ENCODE measurements at places on chromosomes 2 and 18.
A peak's percentile ranks its signal among the peaks of the same experiment; 100 is the strongest.

GRCh38 chr2:42025151-42025582, 22.7 kb upstream of the PKDCC start:
- no peak for DNase-seq

DNA sequence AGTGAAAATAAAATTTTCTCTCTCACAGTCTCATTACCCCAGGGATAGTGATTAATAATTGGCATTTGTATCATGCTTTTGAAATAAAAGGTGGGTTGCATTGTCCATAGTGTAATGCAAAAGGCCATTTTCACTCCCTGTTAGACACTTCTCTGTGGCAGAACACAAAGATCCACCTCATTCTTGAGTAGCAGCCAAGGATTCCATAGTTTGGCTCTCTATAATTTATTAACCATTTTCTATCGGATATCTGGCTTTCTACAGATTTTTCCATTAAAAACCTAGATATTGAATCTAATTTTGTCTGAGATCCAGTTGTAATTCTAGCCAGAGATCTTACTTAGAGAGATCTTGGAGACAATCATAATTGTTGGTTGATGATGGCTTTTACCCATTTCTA, 39.0 kb downstream of the CDCA7 start:
- DNase-seq, result no peak

DNA sequence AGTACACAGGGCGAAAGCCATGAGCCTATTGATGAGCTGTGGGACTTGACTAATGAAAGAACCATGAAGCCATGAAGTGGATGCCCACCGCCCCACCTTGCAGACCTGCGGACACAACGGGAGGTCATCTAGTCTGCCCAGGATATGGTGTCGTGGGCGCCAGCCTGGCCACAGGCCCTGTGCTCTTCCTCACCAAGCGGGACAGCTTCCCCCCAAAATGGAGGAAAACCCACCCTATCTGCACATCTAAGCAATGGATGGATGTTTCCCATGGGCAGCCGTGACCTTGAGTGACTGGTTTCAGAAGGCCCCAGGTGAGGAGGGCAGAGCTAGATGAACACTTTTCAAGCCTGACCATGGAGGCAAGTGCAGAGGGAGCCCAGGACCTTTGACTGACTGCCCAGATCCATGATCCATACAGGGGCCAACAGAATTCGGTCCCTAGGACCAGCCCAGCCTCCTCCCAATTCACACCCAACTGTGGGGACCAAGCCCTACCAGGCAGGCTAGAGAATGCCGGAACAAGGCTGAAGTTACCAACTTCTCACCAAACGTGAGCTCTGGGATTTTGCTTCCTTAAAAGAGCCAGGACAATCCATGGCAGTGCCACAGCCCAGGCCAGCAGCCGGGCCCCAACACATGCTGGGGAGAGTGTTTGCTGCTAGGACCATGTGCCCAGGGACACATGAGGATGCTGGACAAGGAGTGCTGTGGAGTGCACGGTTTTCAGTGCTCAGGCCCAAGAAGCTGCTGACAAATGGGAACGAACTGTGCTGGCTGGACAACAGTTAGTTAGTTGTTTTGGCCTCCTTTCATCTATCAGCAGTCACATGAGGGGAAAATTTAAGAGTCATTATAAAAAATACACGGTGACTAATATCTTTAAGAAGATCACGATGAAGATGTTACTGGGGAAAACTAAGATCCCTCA, 249.4 kb downstream of the HDAC4 start:
- no peak for DNase-seq

DNA sequence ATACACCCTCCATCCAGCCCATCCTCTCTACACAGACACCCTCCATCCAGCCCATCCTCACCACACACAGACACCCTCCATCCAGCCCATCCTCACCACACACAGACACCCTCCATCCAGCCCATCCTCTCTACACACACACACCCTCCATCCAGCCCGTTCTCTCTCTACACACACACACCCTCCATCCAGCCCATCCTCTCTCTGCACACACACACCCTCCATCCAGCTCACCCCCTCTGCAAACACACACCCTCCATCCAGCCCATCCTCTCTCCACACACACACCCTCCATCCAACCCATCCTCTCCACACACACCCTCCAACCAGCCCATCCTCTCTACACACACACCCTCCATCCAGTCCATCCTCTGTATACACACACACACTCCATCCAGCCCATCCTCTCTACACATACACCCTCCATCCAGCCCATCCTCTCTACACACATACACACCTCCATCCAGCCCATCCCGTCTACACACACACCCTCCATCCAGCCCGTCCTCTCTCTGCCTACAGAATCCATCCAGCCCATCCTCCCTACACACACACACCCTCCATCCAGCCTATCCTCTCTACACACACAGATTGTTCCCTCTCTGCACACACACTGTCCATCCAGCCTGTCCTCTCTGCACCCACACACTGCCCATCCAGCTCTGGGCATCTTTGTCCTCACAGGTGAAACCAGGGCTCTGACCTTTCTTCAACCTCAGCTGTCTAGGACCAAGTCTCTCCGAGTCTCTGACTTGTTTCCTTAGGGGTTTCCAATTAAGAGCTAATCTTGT, 81.2 kb downstream of the EIPR1 start:
- DNase-seq, result no peak

DNA sequence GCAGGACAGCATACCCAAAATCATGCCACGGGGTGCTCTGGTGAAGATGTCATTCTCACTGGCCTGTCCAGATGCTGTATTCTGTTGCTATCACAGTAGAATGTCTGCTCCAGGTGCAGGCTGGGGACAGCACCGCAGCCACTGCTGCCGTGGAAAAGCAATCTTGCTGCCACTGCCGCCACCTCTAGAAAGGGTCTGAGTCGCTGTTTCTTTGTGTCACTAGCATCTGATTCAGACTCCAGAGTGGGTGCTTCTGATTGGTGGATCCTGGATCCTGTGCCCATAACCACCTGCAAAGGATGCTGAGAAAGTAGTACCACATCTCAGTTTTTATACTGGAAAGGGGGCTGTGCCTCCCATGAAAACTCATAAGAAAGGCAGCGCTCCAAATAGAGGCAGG, 45.3 kb upstream of the CTLA4 start:
- no peak for DNase-seq

- no peak for DNase-seq
These were observed 476.9 kb downstream of the PTPRM start for GRCh38 chr18:8044004-8044403.

- DNase-seq, result no peak
These were observed 77.5 kb upstream of the PAPOLG start for GRCh38 chr2:60678551-60678950.

DNA sequence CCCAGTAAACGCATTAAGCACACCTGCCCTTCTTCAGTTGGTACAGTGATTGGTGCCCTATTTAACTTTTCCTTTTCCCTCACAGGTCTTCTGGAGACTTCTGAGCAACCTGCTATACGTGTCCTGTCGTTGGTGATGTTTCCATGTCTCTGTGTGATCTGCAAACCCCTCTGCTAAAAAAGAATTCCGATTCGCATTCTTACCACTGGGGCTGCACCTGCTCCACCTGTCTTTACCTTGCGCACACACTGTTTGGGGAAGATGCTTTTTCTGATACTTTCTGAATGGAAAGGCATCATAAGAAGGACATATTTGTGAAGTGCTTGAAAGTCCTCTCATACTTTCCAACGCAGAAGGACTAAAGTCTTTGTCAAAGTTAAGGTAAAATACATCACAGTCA, 323.9 kb upstream of the SOX11 start:
- DNase-seq, result no peak

DNA sequence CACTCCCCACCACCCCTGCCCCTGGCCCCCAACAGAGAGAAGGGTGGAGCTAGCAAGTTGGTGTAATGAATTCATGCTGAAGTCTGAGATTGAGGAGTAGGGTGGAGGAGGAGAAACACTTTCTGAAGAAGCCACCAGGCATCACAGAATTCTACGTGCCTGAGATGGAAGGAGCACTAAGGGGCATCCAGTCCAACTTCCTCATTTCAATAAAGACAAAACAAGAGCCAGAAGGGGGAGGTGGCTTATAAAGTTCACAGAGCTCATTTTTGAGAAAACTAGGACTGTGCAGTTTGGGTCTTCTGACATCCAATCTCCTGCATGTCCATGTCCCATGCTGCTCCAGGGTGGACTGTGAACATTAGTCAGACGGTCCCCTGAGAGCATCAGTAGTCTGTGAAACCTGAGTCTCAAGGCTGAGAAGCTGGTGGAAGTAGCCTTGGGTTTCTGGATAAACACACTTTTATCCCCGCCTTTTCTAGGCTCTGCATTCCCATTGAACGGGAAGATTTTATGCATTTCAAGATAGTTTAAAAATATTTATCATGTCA, 77.7 kb downstream of the TRIM43 start:
- no peak for DNase-seq

DNA sequence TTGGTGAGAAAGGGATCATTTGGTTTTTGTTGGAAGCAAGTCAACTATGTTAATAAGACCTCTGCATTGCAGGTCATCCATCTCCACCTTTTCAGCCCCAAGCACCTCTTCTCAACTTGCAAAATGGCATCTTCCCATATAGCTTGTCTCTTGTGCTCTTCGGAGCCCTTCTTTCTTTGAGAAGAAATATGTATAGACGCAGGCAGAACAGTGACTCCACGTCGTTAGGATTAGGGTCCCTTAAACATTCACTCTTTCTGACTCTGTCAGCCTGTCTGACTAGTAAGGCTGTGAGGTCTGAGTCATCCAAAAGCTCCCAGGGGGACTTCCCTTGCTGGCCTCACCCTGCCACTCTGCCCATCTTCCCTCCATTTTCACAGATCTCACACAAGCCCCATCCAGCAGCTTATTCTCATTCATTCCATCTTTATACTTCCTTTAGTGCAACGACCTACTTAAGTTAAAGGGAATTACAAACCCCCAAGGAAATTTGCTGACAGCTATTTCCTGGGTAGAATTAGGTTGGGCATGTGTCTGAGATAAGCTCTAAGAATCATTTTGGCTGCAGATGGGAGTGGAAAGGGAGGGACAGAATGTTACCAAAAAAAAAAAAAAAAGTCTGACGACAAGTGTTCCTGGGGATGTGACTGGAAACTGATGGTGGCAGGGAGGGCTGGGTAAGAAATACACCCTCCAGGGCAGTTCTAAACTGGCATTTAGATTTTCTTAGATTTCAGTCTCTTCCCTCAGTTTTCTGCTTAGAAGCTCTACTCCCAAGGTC, 37.7 kb upstream of the MEX3C start:
- DNase-seq, result no peak

DNA sequence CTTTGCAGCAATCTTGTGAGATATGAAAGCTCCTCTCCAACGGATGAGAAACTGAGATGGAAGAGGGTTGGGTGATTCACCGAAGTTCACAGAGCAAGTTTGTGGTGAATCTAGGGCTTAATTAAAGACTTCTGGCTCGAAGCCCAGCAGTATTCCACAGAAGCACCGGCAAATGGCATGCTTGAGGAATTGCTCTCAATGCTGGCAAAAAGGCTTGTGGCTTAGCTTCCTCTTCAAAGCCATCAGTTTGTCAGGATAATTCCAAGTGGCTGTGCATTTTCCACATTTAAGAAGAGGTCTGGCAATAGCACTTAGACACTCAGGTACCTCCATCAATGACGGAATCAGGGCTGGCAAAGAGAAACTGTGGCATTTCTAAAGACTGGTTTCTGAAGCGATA, 98.7 kb upstream of the SLC66A3 start:
- DNase-seq, result no peak

DNA sequence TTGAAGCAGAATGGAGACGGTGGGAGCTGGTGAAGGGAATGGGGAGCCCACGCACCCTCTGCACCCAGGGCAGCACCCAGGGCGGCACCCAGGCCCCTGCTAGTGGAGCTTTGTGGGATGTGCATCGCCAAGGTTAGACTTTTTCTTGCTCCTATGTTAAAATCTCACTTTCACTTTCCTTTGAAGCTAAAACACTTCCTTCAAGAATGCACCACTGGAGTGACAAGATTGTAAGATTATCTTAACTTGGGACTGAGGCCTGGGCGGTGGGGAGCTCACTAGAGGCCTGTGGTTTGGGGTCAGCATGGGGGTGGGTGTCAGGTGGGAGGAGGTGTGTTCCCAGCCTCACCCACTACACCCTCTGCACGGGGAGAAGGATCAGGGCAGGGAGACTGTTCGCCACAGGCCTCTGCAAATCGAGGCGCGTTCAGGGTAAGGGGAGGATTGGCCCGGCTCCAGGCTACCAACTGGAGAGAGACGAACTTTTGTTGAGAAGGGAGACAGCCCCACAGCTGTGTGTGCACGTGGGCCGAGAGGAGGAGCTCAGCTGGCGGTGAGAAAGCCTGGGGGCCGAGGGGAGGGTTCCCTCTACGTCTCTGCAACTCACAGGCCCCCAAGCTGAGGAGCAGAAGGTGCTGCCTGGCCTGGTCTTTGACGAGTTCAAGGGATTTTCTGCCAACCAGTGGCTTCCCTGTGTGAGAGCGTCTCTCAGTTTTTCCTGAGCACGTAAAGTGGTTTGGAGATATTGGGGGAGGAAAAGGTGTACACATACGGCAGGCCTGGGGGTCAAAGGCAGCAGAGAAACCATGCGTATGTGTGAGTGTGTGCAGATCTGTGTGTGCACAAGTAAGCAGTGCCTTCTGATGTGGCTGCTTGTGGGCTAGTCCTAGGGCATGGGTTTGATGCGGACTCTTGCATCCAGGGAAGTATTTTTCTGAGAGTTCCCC, 147.7 kb downstream of the KLHL29 start:
- DNase-seq, result peak; percentile 22

- no peak for DNase-seq
These were observed 11.1 kb downstream of the TTL start for GRCh38 chr2:112493048-112493447.

GRCh38 chr2:42125841-42126594, 43.1 kb upstream of the EML4 start:
- no peak for DNase-seq

GRCh38 chr18:31680831-31681568, 3.4 kb downstream of the B4GALT6 start:
- DNase-seq, result no peak

DNA sequence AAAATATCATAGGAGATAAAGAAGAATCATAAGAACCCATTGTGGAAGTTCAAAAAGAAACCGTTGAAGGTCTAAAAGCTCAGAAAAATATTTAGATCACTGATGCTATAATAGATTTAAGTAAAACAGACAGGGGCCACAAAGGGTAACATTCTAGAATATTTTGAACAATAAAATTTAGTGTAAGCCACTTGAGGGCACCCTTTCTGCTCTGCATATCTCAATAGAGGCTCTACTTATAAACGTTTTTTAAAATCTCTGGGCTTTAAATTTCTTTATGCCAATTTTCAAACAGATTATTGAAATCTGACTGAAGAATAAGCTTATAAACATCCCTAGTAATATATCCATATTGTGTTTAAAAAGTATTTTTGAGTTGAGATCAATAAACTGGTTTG, 57.6 kb upstream of the IL1RL1 start:
- no peak for DNase-seq

GRCh38 chr2:197975931-197976519, 171.6 kb downstream of the PLCL1 start:
- DNase-seq, result no peak

- DNase-seq, result no peak
These were observed 34.0 kb downstream of the EML6 start for GRCh38 chr2:54757500-54757899.

Data from CD4-positive, alpha-beta T cell treated with Interleukin-17A for 1 hour (primary cell).